ENCODE measurements at places on chromosomes 16 and 17.

DNA sequence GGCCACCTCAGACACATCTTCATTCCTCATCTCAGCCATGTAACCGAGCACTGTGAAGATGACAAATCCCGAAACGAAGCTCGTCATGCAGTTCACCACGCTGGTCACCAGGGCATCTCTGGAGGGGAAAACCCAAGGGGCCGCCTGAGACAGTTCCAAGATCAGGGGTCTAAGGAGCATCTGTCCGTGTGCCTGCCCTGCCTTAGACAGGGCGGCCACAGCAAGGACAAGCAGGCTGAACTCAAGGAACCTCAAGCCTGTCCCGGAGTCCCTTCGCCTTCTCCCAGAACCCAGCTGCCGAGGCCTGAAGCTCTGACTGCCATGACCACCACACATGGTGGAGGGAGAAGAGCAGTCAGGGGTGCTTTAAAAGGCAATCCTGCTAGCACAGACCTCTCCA, 22.7 kb downstream of the SLC6A4 start:
- no peak for DNase-seq

DNA sequence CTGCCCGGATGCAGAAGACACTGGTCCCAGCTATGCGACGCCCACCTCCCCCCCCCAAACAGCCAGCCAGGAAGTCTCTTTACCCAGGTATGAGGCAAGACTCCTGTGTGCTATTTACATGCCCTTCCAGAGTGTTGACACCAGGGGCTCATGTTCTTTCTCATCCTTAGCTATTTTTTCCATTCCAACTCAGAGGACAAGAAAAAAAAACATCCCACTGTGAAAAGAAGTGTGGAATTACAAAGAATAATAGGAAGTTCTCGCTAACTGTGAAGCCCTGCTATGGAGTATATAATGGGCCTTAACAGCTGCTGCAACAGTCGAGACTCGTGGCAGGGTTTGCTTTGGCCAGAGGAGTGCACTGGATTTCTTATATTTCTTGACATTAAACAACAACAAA, 584.9 kb downstream of the CDH13 start:
- no peak for DNase-seq

DNA sequence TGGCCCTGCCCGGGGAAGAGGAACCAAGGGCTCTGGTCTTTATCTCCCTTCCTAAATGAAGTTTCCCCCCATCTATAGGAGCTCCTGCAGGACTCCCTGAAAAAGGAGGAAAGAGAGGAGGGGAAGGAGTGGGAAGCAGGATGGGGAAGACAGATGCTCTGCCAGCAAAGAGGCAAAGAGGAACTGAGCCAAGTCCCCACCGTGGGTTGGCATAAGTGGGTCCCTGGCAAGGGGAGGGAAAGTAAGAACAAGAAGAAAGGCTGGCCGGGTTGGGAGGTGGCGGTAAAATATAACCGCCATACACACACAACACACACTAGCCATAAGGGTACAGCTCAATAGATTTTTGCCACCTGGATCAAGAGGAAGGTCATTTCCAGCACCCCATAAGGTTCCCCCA, 6.1 kb upstream of the EIF1 start:
- DNase-seq: no peak

DNA sequence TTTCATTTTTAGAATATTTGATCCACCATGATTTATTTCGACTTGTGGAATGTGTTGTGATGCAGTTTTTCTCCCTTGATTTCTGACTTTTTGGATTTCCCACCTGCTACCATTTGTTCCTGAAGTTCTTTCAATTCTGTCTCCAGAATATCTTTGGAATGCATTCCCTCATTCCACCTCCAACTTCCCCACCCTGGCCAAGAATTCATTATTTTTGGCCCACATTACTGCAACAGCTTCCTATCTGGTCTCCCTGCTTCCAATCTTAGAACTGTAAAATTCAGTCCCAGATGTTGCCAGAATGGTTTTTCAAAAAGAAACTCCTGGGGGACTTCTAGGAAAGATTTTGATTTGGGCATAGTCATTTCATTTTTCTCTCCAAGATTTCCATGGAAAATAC, 182.3 kb upstream of the HS3ST4 start:
- DNase-seq: no peak

GRCh38 chr16:69328854-69329316, 1.5 kb downstream of the PDF start:
- no peak for DNase-seq

DNA sequence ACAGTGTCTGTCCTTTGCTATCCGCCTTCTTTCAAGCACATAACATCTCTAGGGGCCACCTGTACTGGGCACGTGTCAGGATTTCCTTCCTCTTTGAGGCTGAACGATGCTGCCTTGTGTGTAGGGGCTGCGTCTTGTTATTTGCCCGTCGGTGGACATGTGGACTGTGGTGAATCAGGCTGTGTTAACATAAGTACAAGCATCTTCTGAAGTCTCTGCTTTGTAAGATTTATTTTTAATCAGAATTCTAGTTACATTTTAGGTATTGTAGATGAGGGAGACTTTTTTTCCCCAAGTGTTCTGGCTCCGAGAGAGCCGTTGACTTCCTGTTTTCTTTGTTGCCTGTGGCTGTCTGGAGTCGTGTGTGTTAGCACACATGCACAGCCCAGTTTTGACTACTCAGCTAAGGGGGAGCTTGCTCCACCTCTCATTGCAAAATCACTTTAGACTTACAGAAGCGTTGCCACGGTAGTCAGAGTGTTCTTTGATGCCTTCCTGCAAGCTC, 26.1 kb downstream of the SPG7 start:
- DNase-seq: no peak

GRCh38 chr17:30576326-30576861, 99.2 kb downstream of the GOSR1 start:
- no peak for DNase-seq

GRCh38 chr17:71055128-71055527, 885.8 kb downstream of the KCNJ2 start:
- DNase-seq: no peak

DNA sequence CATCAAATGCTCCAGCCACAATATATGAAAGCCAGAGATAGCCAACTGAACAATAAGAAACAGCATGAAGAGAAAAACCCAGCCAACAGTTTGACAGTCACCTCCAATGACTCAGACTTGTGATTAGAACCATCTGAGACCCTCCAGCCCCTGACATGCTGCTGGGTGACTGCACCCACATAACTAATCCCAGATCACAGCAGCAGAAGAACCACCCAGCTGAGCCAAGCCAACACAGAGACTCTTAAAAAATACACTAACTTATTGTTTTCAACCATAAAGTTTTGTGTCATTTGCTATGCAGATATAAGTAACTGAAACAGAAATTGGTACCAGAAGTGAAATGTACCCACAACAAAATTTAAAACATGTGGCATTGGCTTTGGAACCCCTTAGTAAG, 314.3 kb upstream of the DYNLRB2 start:
- DNase-seq: no peak

DNA sequence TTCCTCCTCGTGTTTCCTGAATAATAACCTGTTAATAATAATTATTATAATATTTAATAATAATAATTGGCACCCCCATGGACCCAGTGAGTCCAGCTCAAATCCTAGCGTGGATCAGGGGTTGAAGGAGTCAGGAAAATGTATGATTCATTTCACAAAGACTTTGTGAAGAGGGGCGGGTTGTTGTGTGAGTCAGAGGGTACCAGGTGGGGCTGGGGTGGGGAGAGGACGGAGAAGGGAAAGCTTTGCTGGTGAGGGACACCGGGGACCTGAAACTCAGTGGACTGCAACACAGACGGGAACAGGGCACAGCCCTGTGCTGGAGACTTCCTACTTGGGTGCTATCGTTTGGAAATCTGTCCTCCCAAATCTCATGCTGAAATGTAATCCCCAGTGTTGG, 3.1 kb upstream of the ADORA2B start:
- DNase-seq: peak; percentile 66

Measured in 8988T (cell line).